ENCODE measurements at places on chromosomes 5 and 9.

DNA sequence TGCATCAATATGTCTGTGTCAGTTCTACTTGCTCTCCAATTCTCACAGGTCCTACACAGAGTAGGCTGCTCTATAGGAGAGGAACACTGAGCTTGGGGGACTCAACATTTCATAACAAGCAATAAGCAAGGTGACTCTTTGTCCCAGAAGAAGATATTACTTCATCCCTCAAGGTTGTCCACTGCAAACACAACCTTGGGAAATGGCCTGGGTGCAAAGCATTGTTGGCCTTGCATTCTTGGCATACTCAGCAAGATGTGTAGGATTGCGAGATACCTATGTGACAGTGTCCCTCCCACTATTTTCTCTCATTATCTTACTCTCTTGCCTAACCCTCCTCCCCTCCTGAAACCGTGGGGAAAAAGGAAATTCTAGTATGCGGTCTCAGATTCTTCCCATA lies 169.8 kb upstream of the FREM1 start:
- no peaks in the 10 kb centered on the region for H3K36me3 ChIP-seq
- no peak overlapping the region for H3K27ac ChIP-seq
- no peaks in the 10 kb centered on the region for H3K4me1 ChIP-seq
- no peak overlapping the region for H3K4me3 ChIP-seq
- no peak for DNase-seq

DNA sequence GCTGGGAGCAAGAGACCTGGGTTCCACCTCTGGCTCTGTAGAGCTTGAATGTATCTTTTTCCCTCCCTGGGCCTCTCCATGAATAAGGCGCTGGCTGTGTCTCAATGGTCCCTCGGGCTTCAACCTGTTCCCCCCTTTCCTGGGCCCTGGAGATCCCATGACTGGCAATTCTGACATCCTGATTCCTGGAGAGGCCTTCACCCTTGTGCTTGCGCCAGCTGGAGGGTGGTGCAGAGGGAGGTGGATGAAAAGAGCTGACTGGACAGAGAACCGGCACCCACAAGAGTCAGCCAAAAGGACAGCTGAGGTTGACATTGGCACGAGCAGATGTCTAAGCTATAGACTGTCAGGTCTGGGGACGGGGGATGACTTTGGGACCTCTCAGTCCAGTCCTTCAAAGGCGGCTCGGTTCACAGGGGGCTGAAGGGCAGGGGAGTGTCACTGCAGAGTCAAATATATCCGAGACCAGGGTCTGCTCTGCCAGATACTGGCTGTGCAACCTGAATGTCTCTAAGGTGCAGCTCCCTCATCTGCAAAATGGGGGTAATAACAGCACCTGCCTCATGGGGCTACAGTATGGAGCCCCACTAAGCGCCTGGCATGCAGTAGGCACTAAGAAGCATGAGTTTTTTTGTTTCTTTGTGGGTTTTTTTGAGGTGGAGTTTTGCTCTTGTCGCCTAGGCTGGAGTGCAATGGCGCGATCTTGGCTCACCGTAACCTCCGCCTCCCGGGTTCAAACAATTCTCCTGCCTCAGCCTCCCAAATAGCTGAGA lies 13.8 kb downstream of the DNM1 start:
- DNase-seq = no peak
- H3K4me1 ChIP-seq = no peaks in the 10 kb centered on the region
- H3K36me3 ChIP-seq = no peaks in the 10 kb centered on the region
- H3K27me3 ChIP-seq = no peaks in the 10 kb centered on the region
- H3K4me3 ChIP-seq = no peak overlapping the region

DNA sequence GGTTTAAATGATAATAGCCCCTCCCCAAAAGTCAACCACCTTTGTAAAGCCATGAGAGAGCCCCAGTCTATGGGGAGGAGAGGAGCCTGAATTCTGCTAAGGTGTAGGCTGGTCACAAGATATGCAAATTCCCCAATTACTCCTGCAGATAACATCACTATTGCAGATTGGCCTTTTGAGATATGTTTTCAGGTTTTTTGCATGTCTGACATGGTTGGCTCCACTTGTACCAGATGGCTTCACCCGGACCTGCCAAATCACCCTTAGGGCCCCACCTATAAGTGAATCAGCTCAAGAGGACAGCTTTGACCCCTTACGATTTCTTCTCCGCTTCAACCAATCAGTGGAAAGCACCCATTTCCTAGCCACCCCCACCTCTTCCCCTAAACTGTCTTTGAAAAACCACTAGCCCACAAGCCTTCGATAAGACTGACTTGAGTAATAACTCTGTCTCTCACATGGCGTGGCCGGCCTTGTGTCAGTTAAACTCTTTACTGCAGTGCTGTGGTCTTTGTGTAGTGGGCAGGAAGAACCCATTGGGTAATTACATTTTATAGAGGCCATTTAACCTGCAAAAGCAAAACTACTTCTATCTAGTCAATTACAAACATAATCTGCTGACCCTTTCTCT lies 69.7 kb downstream of the PRLR start:
- H3K27me3 ChIP-seq = peaks cover 5% of the 10 kb centered on the region
- H3K27ac ChIP-seq = no peak overlapping the region
- H3K36me3 ChIP-seq = no peaks in the 10 kb centered on the region
- H3K4me3 ChIP-seq = no peak overlapping the region
- DNase-seq = no peak

DNA sequence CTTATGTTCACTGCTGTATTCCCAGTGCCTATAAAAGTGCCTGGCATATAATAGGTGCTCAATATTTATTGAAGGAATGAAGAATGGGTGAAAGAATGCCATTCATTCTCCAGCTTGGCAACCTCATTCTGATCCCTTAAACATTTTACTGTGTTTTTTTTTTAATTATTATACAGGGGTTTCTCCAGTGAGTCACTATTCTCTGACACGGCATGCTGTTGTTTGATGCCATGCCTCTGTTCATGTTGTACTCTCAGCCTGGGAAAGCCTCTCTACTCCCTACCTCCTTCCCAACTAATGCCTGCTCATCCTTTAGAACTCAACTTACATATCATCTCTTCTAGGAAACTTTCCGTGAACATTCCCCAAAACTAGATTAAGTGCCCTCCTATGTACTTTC lies 70.2 kb upstream of the PHF24 start:
- H3K4me3 ChIP-seq = no peak overlapping the region
- H3K27ac ChIP-seq = no peak overlapping the region
- DNase-seq = no peak
- no peaks in the 10 kb centered on the region for H3K36me3 ChIP-seq
- H3K27me3 ChIP-seq = peaks cover 15% of the 10 kb centered on the region

DNA sequence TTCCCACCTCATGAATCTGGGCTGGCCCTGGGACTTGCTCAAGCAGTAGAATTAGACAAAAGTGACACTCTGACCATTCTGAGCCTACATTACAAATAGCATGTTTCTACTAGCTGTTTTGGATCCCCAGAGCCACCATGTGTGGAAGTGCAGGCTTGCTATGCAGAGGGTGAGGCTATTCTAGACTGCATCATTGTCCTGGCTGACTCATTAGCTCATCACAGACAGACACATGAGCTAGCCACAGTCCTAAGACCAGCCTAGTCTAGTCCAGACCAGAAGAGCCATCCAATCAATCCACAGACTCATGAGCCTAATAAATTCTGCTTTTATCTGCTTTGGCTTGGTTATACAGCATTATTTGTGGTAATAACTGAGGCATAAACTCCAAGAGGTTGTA lies 351.9 kb downstream of the PRELID2 start:
- no peaks in the 10 kb centered on the region for H3K27me3 ChIP-seq
- H3K36me3 ChIP-seq = no peaks in the 10 kb centered on the region
- H3K27ac ChIP-seq = no peak overlapping the region
- no peak overlapping the region for H3K4me3 ChIP-seq
- H3K4me1 ChIP-seq = no peaks in the 10 kb centered on the region
